ENCODE measurements at places on chromosomes 2 and 18.
A peak's percentile ranks its signal among the peaks of the same experiment; 100 is the strongest.

DNA sequence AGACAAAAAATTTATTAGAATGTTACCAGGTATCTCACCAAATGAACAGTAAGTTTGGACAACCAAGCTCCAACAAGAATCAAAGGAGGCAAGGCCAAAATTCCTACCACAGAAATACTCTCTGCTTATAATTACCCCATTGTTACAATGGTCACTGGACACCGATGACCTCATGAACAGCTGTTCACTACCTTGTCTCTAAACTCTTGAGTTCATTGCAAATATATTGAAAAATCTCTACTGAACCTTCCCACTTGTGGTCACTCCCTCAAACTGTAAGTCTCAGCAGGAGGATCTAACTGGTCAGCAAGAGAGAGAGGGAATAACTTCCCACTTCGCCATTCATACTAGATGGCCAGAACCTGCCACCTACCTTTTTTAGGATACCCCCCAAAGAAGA lies 50.0 kb downstream of the ERBB4 start:
- DNase-seq = no peak

GRCh38 chr2:185645529-185645928 lies 93.1 kb upstream of the FSIP2 start:
- no peak for DNase-seq

DNA sequence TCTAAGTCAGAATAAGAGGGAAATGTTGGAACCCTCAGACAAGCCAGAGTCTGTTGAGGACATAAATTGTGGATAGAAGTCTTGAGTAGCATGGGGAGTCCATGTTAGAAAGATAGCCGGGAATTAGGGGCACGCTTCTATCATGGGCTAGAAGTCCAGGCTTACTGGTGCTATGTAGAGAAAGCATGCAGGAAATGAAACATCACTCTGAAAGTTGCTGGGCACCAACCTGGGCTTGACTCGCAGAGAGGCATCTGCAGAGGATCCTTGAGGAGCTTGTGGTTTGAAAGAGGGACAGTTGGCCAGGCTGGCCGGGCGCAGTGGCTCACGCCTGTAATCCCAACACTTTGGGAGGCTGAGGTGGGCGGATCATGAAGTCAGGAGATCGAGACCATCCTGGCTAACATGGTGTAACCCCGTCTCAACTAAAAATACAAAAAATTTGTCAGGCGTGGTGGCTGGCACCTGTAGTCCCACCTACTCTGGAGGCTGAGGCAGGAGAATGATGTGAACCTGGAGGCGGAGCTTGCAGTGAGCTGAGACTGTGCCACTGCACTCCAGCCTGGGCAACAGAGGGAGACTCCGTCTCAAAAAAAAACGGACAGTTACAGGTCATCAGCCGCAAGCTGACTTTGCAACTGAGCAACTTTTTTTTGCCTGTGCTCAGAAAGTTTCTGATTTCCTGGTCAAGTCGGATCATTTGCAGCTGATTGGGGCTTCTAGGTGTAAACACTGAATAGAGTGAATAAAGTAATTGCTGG lies 24.9 kb downstream of the CERS6 start:
- no peak for DNase-seq

DNA sequence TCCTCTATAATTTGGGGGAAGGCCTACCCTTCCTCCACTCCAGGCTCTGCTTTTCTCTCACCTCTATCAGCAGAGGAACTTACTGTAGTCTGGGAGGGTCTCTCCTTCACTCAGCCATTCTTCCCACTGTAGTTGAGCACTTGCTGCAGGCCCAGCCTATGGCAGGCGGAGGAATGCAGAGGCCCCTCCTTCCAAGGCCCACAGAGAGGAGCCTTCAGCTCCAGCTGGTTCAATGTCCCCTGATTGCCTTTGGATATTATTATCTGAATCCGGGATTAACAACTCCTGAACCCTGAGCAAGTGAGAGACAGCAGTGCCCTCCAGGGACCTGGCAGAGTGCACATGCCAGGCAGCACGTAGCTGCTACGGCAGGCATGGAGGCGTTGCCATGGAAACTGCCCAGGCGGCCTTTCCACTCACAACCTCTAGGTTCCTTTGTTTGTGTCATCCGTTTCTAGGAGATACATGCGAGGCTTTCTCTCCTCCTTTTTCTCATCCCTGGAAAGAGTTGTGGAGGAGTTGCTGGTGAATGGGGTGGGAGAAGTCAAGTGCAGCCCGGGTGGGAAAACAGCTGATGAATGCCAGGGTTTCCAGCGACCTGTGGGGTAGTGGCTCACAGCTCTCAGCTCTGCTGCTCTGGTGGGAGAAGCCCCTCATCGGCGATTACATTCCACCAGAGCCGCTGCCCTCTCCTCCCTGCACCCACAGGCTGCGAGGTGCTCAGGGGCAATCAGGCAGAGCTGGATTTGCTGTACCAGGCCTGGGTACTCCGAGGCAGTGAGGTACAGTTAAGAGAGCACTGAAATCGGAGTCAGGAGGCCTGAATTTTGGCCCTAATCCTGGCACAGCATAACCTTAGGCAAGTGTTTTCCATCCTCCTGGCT lies 55.3 kb upstream of the HK2 start:
- peak; percentile 68 for DNase-seq

- peak; percentile 61 for DNase-seq
Observed at GRCh38 chr2:100524331-100524730, 38.5 kb upstream of the PDCL3 start.
